GM13977 (cell line): ENCODE measurements at places on chromosomes 12 and 14.

DNA sequence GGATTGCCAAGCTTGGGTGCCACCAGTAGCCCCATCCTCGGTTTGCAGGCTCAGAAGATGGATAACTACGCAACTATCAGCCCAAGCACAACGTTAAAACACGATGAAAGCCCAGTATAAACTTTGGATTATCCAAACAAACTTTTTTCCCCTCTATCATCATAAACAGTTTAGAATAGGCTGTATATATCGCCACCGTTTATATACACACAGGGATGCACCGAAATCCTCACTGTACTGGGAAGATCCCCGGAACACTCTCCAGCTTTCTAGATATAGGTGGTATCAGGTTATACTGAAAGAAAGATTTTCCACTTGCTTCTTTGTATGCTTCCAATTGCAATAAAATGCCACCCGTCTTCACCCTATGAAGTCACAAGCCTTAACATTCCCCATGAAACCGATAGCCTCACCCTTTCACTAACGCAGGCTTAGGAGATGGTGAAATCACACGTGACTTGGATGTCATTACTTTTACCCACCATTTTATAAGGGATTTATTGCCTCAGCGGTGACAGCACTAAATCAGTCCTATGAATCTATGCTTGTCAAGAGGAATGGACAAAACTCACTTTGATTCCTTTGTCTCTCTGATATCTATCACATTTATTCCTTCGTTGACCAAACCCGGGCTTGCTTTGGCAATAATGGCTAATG lies 207.6 kb upstream of the FOXN3 start:
- no peak for DNase-seq

DNA sequence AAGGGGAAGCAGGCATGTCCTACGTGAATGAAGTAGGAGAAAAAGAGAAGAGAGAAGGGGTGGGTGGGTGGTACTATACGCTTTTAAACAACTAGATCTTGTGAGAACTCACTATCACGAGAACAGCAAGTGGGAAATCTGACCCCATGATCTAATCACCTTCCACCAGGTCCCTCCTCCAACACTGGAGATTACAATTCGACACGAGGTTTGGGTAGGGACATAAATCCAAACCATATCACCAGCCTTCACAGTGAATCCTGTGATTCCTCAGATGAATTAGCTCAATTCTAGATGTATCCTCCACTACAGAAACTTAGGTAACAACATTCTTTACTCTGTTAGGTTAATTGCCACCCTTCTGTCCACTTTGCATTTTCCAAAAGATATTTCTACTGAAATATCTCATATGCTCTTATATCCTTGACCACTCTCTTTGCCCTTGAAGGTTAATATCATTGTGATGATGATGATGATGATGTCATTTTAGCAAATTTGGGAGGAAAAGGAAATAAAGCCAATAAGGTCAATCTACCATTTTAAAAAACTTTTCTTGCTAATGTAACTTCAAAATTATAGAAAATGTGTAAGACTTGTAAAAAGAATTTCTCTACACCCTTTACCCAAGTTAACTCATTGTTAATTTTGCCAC lies 23.2 kb upstream of the CCNT1 start:
- no peak for DNase-seq

DNA sequence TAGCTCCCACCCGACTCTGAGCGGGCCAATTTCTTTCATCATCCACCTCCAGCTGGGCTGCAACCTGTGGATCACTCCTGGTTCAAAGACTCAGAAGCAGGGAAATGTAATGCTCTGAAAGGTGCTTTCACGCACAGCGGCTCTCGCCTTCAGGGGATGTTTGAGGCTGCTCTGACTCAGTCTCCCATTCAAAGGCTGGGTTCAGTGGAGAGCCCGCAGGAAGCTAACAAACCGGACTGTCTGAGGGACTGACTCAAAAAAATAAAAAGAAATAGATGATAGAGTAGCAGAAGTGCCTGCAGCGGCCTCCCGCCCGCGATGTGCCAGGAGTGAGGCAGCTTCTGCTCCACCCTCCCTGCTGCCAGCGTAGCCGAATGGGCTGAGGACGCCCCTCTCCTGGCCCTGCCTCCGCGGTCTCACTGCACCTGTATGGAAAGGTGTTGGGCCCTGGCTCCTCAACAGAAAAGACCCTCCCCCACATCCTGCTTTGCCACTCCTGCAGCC lies 98.0 kb downstream of the GCH1 start:
- no peak for DNase-seq

GRCh38 chr12:44053549-44054127 lies 217.8 kb downstream of the TMEM117 start:
- no peak for DNase-seq

GRCh38 chr12:80877721-80878265 lies 59.9 kb downstream of the LIN7A start:
- no peak for DNase-seq

DNA sequence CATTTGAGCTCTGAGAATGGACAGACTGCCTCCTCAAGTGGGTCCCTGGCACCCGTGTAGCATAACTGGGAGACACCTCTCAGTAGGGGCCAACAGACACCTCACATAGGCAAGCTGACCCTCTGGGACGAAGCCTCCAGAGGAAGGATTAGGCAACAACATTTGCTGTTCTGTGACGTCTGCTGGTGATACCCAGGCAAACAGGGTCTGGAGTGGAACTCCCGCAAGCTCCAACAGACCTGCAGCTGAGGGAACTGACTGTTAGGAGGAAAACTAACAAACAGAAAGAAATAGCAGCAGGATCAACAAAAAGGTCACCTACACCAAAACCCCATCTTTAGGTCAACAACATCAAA lies 69.6 kb downstream of the CEP83 start:
- DNase-seq, result no peak

DNA sequence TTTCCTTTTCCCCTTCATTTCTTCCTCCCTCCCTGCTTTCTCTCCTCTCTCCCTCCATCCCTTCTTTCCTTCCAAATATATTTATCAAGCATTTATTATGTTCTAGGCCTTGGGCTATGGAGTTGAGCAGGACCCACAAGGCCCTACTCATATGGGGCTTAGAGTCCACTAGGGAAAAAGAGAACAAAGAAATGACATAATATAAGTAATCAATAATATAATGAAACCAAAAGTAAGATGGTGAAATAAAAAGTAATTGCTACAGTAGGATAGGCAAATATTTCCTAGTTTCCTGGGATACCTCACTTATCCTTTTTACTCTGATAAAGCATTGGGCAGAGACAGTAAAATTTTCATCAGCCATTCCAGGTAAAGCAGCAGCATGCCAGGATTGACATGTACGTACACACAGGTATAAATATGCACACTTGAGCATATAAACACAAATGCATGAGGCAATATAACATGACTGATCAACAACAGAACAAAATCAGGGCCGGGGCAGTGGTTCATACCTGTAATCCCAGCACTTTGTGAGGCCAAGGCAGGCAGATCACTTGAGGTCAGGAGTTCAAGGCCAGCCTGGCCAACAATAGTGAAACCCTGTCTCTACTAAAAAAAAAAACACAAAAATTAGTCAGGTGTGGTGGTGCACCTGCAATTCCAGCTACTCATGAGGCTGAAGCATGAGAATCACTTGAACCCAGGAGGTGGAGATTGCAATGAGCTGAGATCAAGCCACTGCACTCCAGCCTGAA lies 35.5 kb upstream of the CSRP2 start:
- DNase-seq, result no peak

- DNase-seq, result no peak
Observed at GRCh38 chr14:48690349-48690748, 895.8 kb downstream of the RPS29 start.

DNA sequence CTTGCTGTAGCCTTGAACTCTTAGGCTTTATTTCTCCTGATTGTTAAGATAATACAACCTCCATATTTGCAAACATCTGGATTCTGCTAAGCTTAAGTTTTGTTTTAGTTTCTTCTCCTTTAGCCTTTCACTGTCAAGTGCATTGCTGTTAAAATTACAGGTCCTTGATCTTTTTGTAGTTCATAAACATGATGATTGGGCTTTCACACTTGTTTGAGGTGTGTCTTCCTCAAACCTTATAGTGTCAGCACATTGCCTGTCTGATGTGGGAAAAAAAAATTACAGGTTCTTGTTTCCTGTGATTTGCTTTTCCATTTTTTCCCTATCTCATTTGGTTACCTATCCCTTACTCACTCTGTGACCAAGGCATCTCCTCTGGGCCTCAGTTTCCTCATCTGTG lies 59.2 kb downstream of the BICDL1 start:
- DNase-seq, result no peak

DNA sequence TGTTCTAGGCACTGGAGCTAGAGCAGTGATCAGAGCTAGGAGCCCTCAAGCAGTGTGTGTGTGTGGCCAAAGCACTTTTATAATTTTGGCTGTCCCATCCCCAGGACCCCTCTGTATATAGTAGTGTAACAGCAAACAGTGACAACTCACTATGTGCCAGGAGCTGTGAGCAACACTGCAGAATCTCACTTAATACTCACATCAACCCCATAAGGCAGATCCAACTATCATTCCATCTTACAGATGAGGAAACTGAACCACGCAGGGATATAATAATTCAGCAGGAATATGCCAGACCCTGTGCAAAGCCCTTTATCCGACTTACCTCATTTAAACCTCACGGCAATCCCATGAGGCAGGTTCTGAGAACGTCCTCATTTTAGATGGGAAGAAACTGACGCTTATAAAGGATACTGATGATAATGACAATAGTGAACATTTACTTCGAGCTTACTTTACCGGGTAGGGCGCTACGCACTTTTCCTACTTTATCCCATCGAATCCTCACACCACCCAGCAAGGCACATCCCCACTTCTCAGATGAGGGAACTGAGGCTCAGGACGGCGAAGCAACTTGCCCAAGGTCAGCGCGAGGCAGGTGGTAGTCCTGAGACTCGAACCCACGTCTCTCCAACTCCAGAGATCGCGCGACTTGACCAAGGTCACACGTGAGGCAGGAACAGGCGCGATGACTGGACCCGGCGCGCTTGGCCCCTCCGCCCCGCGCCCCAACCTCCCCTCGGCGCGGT lies 687 bp downstream of the RAB35 start:
- DNase-seq, result no peak

DNA sequence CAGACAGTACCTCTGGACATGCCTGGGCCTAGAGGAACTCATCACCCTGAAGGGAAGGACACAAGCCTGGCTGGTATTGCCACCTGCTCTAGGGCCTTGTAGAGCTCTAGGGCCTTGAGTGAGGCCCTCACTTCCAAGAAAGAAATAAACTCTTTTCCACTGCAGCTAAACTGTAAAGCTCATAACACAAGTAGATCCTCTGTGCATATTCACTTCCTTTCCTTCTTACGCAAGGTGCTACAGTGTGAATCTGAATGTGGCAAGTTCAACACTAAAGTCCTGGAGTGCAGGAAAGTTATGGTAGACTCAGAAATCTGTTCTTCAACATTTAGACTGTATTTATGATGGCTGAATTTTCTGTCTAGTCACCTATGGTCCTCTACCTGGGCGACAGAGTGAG lies 14.5 kb downstream of the RNASE3 start:
- no peak for DNase-seq

GRCh38 chr14:77302926-77303325 lies 17.8 kb downstream of the POMT2 start:
- DNase-seq, result peak; percentile 35

DNA sequence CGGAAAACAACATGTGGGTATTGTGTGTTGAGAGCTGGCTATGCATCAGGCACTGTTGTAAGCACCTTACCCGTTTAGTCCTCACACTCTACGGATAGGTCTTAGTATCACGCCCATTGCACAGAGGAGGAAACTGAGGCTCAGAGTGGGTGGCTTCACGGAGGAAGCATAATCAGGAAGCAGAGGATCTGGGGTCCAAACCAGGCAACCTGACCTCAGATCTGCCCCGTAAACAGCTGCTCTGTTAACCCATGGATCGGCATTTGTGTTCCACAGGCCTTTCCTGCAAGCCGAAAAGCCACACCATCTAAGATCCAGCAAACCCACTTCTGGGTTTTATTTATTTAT lies 107.9 kb downstream of the SCARB1 start:
- no peak for DNase-seq

DNA sequence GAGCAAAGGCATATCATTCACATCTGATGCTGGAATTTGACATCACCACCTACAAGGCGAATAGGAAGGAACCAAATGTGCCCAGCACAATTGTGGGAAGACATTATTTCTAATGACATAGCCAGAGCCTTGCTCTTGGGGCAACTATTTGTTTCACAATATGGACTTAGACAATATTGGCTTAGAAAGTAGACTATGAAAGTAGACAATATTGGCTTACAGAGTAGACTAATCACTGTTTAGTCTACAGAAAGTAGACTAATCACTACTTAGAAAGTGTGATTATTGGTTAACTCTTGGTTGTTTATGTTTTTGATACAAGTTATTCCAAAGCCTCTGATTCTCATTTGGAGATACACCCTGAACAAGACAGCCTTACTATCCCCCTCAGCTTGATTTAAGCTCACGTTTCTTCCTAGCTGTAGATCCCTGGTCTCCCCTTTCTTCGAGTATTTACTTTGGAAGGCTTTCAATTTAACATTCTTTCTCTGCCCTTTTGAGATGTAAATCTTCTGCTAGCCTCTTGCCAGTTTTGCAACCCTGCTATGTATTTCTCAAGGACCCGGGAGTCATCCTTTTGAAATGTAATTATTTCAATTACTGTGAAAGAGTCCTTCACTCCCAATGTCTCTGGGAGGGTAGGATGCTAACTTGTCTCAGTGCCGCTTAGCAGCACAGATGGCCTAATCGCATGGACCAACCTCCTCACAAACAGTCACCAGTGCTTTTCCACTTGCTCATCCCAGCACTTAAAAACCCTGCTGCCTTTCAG lies 843.2 kb downstream of the GALC start:
- DNase-seq, result no peak

DNA sequence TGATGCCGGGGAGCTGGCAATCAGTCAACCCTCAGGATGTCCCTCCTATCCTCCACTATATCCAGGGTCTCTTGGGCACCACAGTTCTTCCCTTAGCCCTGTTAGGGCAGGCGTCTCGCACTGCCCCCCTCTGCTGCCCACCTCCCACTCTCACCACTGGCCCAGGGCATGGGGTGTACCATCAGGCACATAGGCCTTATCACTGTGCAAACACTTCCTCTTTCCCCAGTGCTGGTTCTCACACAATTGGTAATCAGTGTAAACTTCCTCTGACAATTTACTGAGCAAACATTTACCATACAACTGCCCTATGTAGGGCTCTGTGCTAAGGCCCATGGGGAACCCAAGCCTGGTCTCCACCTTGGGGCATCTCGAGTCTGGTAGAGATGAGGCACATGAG lies 20.1 kb upstream of the TMED10 start:
- no peak for DNase-seq

DNA sequence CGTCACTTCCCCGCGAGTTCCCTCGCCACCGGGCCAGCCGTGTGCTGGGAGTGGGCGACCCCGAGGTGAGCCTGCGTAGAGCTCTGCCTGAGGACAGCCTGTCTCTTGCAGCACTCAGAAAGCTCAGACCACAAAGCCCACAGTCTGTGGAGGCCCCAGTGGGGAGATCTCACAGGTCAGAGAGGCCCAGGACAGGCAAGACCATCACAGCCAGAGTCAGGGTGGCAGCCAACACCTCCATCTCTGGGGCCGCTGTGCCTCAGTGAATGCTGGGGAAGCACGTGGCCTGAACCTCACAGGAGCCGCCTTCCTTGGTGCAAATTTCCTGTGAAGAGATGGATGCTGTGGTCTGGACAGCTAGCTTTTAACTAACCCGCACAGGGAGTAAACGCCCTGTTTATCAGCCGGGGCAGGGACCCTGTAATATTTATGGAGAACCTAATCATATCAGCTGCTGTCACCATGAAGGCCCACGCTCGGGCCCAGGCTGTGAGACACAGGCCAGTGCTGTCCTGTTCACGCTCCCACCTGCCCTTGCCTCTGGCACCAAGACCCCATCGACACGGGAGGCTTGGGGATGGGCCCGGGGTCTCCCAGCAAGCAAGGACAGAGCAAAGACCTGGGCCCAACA lies 56.9 kb downstream of the CDC42BPB start:
- no peak for DNase-seq
